ENCODE measurements at places on chromosomes 16 and 17. TPM values are rescaled to one million over a fixed set of nuclear protein-coding genes. Genes with fewer than 3 reads are reported as not detected.

GRCh38 chr16:24611310-24611709 lies 71.9 kb downstream of the RBBP6 start:
- DNase-seq: no peak

GRCh38 chr16:72657791-72658190 lies 390.1 kb downstream of the ZFHX3 start:
- DNase-seq: no peak

GRCh38 chr17:20938988-20939615 lies 103.7 kb downstream of the USP22 start:
- no peak for DNase-seq

DNA sequence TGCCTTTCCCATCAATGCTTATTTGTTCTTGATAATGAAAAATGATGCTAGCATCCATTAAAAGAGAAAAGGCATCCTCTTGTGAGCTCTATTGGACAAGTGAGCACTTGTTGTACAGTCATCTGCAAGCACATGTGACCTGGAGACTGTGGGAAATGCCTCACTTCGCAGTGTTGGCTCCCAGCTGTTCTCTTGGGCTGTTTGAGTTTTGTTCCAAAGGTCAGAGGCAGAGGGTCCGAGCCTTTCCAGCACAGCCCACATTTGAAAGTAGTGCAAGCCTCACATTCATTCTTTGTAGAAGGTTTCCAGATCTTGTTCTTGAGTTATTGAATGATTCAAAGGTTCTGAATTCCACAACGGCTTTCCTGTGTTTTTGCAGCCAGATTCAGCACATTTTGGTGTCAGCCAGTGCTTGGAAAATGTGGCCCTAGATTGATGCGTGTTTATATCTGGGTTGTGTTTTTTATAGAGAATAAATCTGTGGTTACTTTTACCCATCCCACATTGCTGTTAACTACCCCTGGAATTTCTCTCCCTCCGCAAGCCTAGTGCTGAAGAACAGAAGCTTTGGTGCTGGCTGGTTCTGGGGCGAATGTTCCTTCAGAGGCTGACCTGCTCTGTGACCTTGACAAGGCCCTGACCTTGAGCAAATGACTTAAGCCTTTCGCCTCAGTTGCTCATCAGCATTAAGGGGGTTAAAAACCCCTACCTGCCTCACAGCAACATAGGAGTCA lies 49.8 kb downstream of the CDH1 start:
- DNase-seq: no peak

- no peak for DNase-seq
Measured at GRCh38 chr16:49554681-49555080, 181.1 kb downstream of the C16orf78 start.

GRCh38 chr17:45314741-45315647 lies 1.8 kb downstream of the MAP3K14 start:
- DNase-seq: no peak

GRCh38 chr16:53744449-53744848 lies 40.5 kb downstream of the FTO start:
- DNase-seq: no peak

DNA sequence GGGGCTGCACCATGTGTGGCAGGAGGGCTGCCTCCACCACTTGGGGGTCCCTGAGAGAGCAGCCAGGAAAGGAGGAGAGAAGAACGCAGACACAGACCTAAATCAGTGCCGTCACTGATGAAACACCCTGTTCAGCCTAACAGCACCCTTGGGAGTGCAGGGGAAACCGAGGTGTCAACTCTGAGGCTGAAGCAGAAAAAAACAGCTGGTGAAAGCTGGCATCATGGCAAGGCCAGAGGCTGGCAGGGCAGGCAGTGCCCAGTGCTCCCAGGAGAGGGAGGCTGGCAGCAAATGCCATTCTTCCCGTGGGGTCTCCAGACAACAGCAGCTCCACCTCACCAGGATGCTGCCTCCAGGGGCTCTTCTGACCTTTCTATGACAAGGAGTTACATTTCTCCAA lies 23.1 kb downstream of the SPHK1 start:
- DNase-seq: no peak

DNA sequence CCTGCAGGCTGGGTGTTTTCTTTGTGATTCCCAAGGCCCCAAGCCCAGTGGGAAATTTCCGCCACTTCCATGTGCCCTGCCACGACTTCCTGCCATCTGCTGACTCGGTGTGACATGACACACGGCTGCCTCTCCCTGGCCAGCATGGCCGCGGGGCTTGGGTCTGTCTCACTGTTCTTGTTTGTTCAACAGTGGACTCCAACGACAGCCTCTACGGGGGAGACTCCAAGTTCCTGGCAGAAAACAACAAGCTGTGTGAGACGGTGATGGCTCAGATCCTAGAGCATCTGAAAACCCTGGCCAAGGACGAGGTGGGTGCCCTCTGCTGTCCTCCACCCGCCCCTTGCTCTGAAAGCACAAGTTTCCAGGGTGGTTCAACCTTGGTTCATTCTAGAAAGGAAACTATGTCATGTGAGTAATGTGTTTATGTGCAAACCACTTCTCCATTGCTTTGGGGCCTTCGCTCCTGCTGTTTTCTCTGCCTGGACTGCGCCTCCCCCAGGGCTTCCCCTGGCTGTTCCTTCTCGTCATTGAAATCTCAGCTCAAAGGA lies 26.8 kb downstream of the KNOP1 start:
- DNase-seq: no peak

DNA sequence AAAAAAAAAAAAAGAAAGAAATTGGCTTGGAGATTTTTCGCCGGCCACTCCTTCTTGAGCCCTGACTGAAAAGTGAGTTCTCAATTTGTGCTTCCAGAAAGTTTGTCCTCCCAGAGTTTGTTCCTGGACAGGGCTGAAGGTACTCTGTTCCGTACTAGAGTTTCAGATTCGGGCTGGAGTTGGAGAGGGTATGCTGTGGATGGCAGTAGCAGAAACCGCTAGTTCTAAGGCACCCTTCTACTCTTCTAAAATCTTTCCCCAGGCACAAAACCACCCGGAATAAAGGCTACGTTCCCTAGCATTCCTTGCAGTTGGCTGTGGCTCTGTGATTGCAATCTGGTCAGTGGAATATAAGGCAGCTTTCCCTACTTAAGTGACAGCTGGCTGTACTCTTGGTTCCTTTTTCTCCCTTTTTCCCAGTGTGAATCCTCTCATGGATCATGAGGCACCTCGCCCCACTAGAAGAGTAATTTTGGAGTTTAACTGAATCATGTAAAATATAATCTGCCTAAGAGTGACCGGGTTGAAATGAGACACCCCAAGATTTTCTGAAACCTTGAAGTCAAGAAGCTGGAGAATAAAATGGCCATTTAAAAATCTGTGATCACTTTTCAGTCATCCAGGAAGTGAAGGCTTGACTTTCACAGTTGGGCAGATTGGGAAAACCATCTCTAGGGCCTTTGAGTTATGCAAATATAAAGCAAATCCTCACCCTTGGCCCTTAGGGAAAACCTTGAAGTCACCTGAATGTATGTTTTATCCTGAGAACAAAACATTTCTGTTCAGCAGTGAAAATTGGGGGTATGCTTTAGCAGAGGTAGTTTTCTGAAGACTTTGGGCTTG lies 901 bp upstream of the HEATR6 start:
- no peak for DNase-seq

CMTM1 gene
- 2.0 TPM for total RNA-seq

DNAH3 gene
- 0.13 TPM for total RNA-seq

MAP3K3 gene
- total RNA-seq: 132 TPM

All from esophagus muscularis mucosa (tissue), 4 donors.